Left renal cortex interstitium (tissue), 4 donors: ENCODE measurements at places on chromosomes 12 and 14. TPM values are rescaled to one million over a fixed set of nuclear protein-coding genes. Genes with fewer than 3 reads are reported as not detected.

Gene COPS7A
- 69.3 TPM for polyA plus RNA-seq

Gene RASSF9
- 15.9 TPM for polyA plus RNA-seq

DNA sequence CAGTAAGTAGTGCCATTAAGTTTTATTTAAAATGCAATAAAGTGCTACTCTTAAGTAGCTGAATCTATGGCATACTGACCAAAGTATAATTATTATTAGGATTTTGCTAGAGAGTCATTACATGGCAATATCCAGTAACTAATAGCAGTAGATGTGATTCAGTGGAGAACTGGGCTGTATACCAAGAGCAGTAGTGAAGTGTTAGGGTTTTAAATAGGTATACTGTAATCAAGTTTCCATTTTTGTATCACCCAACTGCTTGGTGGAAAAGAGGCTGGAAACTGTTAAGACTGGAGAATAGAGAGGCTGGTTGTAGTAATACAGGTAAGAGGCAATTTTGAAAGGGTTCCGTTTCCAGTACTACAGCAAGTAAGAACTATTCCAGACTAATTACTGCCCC is 13.3 kb upstream of the LLPH start:
- no peak for DNase-seq

DNA sequence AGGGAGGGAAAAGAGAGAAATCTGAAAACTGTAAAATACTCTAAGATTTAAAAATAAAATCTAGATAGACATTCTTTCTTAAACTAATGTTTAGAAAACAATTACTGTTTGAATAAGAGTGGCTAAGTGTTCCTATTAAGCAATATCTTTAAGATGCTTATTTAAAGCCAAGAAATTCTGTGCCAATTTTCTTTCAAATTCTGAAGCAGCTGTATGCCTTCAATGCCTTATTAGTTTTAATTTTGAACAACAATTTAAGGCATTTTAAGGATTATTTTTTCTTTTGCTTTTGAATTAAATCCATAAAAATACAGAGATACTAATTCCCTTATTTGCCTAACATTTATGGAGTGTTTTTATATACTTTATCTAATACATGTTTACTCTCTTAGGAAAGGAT is 50.3 kb upstream of the KITLG start:
- DNase-seq = no peak

DNA sequence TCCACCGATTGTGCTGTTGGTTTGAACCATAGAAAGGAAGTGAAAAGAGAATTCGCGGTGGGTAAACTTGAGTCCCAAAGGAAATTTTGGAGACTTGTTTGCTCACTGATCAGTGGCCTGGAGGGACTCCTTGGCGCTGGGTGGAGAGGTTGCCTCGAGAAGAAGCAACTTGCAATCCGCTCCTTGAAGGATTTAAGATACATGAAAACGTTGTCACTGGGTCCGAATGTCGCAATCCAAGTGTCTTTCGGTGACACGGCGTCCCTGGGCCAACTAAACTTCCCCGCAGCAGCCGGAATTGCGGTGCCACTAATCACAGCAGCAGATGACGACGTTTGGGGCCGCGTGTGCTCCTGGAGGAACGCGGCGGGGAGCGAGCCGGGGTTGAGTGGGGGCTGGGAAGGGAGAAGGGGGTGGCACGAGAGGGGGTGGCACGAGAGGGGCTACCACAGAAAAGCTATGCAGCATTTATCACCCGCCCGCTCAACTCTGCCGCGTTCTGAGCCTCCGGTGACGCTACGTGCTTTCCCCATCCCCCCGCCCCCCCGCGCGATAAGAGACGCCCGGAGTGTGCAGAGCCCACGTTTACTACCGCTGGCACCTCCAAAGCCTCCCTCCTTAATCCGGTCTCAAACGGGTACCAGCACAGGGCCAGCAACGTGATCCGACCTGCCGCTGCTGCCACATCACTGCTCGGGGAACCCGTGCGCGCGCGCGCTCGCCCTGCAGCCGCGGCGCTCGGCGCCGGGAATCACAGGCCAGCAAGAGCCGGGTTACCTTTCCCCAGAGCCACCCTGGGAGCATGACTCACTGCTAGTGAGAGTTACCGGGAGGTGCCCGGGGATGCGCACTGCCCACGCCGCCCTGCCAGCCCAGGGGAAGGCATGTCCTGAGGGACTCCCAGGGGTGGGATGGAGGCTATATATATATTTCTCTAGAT is 833 bp upstream of the BHLHE41 start:
- DNase-seq = no peak

DNA sequence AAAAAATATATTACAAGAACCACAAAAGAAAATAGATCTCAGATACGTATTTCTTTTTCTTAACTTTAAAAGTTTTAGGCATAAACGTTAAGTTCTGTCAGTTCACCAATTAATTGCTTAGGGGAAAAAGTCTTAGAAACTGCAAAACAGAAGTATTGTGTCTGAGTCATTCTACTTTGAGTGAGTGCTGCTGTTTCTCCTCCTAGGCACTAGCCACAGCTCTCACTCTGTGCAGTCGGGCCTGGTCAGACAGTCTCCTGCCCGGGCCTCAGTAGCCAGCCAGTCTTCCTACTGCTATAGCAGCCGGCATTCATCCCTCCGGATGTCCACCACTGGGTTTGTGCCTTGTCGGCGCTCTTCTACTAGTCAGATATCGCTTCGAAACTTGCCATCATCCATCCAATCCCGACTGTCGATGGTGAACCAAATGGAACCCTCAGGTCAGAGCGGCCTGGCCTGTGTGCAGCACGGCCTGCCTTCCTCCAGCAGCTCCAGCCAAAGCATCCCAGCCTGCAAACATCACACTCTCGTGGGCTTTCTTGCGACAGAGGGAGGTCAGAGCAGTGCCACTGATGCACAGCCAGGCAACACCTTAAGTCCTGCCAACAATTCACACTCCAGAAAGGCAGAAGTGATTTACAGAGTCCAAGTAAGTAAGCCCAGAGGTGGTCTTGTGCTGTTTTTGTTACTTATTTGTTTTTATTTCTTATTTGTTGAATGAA is 201.3 kb downstream of the PCNX1 start:
- DNase-seq = no peak
